ENCODE measurements at places on chromosomes 4 and X.

DNA sequence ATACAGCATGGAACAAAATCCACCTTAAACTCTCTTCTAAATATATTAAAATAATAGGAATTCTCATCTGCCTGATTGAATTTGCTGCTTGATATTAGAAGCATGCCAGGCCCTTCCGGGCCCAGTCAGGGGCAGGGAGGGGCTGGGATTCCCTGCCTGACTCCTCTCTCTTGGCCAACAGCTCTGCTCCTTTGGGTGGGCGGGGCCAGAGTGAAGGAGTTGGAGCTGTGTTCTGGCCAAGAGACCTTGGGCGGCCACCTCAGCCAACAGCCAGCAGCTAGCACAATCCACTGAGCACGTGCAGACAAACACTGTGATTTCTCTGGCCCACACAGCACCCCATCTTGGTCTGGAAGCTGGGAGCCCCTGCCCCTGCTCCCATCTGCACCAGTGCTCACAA is 140.3 kb downstream of the PJA1 start:
- DNase-seq = no peak

DNA sequence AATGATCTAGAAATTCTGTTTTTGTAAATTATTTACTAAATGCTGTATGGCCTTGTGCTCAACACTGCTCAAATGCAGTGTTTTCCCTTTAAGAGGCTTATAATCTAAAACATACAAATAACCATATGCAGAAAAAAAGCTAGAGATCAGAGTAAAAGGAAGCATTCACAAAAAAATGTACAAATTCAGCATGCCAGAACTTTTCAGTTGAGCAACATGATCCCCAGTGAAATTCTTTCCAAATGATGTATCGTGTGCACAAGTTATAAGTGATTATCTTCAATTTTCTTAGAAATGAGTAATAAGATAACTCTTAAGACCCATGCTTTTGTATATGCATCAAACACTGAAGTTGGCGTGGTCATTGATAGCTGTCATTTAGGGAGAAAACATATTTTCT is 5.0 kb downstream of the GPC3 start:
- no peak for DNase-seq

GRCh38 chr4:109574443-109574850 is 14.4 kb downstream of the MCUB start:
- DNase-seq = no peak

GRCh38 chrX:15236146-15236545 is 33.7 kb downstream of the ASB9 start:
- DNase-seq = no peak

DNA sequence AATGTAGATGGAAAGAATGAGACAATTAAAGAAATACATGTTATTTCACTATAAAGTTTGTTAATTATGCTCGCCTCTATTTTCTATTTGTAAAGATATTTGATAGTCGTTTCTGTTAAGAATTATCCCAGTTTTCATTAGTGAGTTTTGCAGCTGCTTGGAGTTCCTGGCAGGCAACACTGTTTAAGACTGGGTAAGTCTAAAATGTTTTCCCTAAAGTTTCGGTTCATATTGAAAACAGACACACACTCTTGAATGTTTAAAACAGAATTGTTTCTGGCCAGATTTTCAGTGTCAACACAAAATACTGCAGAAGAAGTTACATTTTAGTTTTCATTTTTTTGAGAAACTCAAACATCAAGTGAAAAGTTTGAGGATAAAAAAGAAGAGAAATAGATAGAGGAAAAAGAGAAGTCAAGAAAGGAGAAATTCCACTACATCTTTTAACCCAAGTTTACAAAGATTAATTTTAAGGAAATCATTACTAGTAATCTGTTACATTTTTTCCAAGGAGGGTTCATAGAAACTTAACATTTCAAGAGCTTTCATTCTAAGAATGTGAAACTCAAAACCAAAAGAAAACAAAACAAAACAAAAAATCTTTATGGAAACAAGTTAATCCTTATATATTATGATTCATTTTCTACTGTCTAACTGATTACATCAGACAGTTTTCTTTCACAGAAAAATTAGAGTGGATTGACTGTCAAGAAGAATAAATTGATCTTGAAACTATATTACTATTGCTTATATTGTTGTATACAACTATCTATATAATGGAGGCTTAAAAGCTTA is 305.5 kb downstream of the FAT4 start:
- DNase-seq = no peak

DNA sequence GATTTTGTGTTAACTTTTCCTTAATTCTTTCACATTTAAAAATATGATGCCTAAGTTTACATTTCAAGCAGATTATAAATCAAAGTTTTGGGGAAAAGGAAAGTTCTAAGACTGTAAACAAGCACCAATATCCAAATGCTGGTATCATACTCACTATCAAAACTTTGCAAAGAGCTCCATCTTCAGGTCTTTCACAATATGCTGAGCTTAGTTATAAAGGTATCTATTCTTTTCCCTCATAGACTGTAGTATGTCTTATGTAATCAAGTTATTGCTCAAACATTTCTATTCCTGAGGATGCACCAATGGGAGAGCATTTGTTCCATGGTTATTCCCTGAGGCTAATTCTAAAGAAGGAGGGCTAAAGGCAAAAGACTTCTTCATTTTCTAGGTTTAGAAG is 207.9 kb upstream of the FAM241A start:
- DNase-seq = no peak

DNA sequence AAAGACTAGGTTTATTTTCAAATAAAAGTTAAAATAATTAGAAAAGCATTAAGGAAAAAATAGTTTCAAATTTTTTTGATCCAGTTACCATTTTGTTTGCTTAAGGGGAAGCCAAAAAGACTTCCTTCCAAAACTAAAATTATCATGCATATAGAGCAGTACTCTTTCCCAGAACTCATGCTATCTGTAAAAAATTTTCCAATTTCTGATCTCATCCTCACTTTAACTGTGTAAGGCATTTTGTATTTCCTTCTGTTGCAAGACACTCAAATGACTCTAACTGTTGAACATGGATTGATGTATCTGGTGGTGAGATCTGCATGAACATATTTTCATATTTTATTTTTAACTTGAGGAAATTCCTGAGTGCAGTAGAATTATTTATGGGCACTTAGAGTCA is 150.1 kb downstream of the ADAM29 start:
- DNase-seq = no peak

GRCh38 chr4:162510115-162510514 is 346.3 kb upstream of the FSTL5 start:
- no peak for DNase-seq

DNA sequence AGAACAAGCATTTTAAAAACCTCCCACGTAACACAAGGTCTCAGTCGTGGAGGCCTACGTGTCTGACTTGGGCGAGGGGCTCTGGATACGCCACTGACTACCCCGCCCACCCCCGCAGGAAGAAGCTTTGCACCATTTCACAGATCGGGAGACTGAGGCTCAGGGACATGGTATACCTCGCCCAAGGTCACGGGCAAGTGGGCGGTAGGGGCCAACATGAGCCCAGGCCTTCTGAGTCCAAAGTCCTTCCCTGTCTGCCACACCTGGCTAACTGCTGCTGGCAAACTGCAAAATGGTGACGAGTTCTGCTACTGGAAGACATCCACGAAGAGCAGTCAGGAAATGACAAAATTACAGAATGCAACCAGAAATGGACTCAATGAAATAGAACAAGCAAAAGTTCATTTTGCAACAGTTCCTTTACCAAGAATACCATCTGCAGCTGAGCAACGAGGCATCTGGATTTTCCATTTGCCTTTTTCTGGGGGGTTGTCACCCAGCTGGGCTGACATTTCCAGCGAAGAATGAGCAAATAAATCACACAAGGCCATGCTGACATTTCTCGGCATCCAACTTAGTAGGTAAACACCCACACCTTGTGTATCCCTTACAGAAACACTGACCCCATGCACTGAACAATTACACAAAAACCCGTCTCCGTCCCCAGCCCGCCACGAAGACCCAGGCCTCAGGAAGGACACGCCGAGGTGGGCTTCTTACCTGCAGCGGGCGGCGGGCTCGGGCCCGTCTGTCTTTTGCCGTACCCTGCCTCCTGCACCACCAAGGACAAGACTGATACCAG is 70.2 kb upstream of the AFAP1 start:
- DNase-seq = no peak

- DNase-seq = peak; percentile 63
These were observed 63.9 kb downstream of the TRAPPC11 start for GRCh38 chr4:183722731-183723560.

- no peak for DNase-seq
These were observed 32.3 kb downstream of the HDAC8 start for GRCh38 chrX:72540318-72540717.

- no peak for DNase-seq
These were observed 173.9 kb upstream of the FTHL17 start for GRCh38 chrX:31245714-31246113.

DNA sequence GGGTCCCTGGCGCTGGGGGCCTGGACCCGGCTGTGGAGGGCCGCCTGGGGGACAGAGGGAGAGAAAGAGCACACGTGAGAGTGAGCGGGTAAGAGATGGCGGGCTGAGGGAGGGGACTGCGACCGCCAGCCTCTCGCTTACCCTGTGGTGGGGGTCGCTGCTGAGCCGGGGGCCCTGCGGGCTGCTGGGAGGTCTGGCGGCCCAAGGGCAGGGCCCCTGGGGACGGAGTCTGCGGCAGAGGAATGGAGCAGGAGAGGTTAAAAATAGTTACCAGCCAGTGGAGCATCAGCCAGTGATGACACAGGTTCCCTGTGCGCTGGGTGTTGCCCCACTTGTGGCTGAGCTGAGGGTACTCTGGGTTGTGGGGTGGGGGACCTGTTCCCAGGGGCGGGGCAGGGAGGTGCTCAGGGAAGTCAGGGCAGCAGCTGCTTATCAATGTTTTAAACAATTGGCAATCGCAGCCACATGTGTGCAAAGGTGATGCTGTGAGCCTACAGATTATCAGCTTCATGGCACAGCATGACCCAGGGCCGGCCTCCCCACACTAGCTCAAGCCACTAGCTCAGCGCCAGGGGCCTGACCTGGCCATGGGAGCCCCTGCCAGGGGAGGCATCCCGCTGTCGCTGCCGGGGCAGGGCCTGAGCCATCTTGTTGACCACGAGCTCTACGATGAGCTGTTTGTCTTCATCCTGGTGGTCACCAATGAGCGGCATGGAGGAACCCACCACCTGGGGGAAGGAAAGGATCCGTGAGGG is 7.5 kb upstream of the TIMP1 start:
- DNase-seq = no peak

GRCh38 chr4:85963231-85963630 is 396.6 kb downstream of the MAPK10 start:
- DNase-seq = no peak

GRCh38 chr4:17757621-17758020 is 23.8 kb downstream of the FAM184B start:
- DNase-seq = no peak

GRCh38 chrX:10949541-10949940 is 161.6 kb upstream of the HCCS start:
- DNase-seq = no peak

- no peak for DNase-seq
These were observed 6.6 kb upstream of the HNRNPD start for GRCh38 chr4:82380344-82380743.

GRCh38 chrX:23783589-23784469 is 856 bp downstream of the SAT1 start:
- DNase-seq = no peak

DNA sequence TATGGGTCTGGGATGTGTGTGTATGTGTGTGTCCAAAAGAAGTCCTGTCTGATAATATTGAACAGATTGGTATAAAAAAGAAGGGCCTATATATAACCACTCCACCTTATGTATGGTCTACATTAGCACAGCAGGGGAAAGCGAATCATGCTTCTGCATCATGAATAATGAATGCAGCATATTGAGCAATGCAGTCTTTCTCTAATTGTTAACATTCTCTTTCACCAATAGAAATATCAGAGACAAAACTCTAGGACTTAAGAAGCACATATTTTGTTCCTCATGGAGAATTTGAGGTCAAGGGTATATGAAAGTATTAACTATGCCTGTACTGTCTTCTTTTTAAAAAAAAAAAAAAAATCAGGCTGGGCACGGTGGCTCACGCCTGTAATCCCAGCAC is 264.3 kb upstream of the NOCT start:
- no peak for DNase-seq

DNA sequence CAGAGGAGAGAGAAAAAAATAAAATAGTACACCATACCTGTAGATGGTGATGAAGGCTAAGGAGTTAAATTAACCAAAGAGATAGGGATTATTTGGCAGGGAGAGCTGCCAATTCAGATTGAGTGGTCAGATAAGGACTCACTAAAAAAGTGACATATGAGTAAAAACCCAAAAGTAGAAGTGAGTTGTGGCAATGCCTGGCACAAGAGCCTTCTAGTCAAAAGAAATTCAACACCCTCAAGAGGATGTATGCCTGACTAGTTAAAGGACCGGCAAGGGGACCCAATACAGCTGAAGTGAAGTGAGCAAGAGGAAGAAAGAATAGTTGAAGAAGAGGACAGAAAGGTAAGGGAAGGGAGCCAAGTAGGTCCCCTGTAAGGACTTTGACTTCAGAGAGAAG is 34.9 kb downstream of the ELF2 start:
- no peak for DNase-seq

- no peak for DNase-seq
These were observed 19.8 kb downstream of the SNX25 start for GRCh38 chr4:185229021-185229818.

GRCh38 chr4:94410678-94411206 is 41.0 kb upstream of the PDLIM5 start:
- no peak for DNase-seq

DNA sequence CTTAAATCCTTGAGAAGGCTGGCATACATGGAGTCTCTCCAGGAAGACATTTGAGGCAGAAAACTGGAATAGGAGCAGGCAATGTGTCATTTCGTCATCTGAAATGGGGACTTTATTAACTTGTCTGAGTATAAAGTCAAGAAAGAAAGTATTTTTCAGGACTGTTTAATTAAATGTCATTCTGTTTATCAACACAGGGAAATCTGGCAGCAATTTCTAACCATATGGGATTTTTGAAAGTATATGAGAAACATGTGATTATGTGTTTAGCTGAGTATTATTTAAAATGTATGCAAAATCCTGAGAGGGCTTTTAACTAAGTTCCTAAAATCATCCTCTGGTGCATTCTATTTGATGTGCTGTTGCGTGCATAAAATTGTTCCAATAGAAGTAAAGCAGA is 3.9 kb upstream of the FAM9A start:
- DNase-seq = no peak

DNA sequence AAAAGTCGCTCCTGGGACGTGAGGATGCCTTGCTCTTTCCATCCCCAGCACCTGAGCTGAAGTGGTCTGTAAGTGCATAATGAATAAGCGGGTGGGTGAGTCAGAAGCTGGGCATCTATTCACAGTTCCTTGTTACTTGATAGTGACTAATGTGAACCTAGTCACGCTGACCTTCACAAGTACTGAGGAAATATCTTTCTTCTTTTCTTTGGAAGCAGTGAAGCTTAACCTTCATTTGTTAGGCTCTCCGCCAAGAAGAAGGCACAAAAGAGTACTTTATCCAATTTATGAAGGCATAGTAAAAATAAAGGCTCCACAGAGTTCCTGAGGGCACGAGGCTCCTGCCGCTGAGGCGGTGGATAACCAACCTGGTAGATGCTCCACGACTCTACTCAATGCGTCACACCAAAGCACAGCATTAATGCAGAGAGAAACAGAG is 475.7 kb upstream of the SLIT2 start:
- DNase-seq = no peak
